ENCODE measurements at places on chromosomes 16 and 17.

GRCh38 chr16:51225878-51226277 is 74.8 kb upstream of the SALL1 start:
- DNase-seq, result no peak

DNA sequence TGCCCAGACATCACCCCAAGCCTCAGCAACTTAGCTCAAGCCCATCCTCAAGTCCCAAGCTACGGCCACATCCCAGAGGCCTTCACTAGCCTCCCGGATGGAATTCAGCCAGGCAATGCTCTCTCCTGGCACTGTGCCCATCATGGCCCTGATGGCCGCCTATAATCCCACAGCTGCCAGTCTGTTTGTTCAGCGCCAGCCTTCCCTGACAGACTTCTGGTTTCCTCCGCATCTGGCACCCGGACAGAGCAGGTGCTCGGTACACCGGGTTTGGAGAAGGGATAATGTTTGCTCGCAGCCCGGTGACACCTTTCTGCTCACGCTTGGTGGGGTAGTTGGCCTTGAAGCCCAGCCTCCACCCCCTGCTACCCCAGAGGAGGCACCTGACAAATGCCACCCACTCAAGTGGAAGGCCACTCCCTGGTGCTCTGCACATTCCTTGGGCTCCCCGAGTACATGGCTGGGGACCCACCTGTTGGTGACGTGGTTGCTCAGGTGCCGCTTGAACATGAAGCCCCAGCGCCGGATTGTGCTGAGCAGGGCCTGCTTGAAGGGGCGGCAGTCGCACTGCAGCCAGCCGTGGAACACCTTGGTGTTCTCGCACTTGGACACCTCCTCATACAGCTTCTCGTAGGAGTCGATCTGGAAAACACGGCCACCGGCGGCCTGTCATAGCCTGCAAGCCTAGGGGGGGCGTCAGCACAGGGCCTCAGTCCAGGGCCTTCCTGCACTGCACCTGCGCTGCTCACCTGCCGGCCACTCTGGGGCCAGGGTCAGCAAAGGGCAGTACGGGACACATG is 47.1 kb downstream of the DNAH17 start:
- DNase-seq, result no peak

- no peak for DNase-seq
Observed at GRCh38 chr17:70098030-70098429, 23.0 kb downstream of the KCNJ16 start.

DNA sequence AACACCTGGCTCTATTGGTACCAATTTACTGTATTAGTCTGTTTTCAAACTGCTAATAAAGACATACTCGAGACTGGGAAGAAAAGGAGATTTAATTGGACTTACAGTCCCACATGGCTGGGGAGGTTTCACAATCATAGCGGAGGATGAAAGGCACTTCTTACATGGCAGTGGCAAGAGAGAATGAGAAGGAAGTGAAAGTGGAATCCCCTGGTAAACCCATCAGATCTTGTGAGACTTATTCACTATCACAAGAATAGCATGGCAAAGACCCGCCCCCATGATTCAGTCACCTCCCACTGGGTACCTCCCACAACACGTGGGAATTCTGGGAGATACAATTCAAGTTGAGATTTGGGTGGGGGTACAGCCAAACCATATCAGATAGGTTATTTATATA is 22.6 kb upstream of the GOSR1 start:
- no peak for DNase-seq

- no peak for DNase-seq
Observed at GRCh38 chr16:88853325-88853941, 3.3 kb downstream of the GALNS start.

DNA sequence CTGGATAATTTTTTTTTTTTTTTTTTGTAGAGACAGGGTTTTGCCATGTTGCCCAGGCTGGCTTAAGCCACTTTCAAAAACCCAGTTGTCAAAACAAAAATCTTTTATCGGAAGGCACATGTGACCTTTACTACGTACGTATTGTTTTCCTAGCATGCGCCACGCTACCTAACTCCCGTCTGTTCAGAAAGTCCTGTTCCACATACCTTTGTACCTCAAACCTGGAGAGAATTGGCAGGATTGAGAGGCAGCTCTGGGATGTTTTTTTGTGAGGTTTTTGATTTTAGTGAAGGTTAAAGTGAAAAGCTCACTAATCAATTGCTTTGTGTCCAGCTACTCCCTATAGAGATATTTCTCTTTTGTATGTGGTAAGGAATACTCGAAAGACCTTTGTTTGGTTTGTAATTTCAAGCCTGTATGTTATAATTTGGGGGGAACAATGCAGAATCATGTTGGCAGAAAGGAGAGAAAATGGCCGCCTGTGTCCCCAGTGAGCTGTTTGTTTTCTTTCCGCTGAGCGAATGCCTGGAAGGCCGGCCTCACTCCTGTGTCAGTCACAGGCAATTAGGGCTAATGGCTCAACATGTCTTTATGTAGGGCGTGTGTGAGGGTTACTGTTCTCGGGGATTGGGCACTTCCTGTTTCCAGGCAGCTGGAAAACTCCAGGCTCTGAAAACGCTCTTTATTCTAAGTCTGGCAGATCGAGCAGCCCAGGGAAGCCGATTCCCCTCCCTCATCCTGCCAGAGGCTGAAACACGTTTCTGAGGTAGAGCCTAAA is 60.8 kb upstream of the CLEC18A start:
- no peak for DNase-seq
